SHP77 treated with DMSO at 0.1 percent for 48 hours (cell line): ENCODE measurements at places on chromosomes 6 and 20.
A peak's percentile ranks its signal among the peaks of the same experiment; 100 is the strongest.

DNA sequence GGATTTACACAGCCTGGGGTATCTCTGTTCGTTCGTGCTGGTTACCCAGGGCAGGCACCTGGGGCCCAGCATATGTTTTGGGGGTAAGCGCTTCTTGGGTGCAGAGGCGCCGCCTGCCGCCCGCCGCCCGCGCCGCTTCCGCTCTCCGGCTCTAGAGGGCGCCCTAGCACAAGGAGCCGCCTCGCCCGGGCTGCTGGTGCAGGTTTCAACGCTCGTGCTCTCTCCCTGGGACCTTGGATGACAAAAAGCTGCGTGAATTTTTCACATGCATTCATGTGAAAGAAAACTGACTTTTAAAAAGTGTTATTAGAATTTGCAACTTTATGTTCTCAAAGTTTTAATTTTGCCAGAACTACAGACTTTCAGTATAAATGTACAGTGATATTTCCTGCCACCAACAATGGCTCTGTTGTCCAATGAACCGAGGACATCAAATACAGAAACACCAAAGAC, 32.5 kb downstream of the PRR18 start:
- peak; percentile 24 for DNase-seq

DNA sequence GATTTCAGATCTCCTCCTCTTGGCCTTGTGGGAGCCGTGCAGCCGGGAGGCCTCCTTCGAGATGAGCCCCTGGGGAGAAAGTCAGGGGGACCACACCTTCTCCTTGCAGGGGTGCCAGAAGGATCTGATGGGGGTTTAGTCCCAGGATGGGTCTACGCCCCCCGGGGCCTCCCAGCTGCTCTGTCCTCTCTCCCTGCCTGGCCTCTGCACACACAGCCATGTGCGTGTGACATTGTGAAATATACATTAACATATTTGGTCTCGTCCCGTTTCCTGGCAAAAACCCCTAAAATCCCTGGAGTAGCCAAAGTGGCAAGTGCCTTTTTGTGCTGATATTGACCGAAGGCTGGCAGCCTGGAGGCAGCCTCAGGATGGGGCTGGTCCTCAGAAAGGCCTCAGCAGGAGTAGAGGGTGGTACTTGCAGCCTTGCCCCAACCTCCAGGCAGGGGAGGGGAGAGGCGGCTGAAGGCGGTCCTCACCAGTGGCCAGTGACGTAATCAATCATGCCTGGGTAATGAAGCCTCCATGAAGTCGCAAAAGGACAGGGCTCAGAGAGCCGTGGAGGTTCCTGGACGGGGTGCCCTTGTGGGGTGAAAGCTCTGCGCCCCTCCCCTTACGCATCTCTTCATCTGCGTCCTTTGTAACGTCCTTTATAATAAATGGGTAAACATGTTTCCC, 5.1 kb upstream of the HELZ2 start:
- DNase-seq: no peak

DNA sequence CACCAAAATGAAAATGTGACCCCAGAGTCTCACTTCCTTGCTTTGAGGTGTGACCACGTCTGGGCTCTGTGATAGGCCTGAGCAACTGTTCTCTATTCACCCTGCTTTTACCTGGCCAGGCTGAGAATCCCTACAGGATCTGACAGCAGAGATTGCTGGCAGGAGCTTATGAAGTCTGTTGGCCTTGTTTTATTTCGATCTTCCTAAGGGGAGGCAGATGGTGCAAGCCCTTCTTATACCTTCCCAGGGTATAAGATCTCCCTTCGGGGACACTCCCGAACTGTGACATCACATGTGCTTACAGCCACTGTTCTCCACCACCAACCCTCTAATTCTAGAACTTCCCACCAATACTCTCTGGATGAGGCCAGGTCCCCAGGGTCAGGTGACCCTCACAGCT, 26.8 kb downstream of the MYT1 start:
- no peak for DNase-seq

- DNase-seq: no peak
Measured at GRCh38 chr20:34316196-34316814, 13.2 kb upstream of the AHCY start.

DNA sequence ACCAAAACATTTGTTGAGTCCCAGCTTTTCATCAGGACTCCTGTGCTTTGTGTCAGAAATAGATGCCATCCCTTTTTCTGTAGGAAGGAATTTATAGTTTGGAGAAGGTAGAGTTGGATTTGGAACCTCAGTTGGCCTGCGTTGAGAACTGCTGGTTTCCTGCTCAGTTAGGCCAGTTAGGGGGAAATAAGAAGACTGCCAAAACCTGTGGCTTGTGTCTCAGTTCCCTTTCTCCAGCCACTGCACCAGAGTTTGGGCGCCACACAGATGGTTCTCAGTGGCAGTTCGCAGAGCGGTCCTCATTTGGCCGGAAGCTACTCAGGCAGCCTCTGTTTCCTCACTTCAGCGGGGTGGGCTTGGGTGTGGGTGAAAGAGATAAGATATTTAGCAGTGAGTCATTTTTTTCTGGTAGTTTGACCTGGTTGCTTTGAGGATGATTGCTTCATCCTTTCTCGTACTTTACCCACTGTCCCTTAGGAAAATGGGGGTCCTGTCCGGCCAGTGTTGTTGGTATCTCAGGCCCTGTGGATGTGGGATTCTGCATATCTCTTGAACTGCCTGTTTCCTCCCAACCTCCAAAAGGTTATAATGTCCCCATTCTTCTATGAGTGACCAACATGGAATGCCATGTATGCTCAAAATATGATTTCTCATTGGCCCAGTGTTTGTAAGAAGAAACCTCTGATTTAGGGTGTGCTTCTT, 53.7 kb downstream of the JARID2 start:
- no peak for DNase-seq

DNA sequence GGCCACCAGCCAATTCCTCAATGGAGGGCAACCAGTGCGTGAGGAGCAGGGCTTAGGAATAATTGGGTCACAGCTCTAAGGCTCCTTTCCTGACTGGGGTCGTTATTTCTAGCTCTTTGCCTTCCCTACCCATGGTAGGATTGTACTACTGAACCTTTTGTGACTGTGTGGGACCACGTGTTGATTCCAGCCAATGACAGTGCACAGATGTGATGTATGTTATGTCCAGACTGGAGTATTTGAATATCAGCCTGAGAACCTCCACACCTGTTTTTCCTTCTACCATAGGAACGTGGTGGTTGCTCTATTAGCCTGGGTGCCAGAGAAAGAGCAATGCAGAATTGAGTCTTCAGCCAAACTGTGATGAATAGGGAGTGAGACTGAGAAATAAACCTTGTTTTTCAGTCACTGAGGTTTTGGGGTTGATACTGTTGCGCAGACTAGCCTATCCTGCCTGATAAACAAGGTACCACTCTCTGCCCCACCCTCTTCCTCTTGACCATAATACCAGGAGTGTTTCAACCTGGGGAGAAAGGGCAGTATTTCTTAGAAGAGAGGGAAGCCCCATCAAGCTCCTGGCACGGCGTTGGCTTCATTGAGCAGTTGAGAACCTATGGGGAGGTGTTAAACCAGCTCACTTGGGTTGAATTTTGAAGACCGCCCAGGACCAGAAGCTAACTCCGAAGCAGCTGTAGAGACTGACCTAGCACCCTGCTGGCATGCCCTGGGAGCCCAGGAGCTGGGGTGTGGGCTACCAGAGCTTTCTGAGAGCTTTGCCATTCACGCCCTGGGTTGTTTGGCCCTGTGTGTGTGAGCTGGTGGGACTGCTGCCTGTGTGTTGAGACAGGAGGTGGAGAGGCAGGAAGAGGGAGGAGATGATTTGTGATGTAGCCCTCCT, 105.5 kb upstream of the BACH2 start:
- no peak for DNase-seq

DNA sequence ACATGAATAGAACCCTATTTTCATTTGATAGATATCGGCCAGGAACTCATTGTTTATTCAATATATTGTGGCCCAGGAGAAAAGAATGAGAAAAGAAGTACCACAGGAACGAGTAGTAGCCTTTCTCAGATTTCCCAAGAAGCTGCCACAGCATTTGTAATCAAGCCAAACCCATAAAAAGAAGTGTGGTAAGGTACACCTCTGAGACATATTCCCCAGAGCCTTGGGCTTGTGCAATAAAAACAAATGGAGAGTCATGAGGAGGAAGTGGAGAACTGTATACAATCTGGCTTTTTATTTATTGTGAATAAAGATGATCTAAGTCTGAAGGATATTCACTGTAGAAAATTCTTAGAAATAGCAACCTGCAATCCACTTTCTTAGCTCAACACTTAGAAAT, 36.7 kb downstream of the KIF6 start:
- DNase-seq: no peak

DNA sequence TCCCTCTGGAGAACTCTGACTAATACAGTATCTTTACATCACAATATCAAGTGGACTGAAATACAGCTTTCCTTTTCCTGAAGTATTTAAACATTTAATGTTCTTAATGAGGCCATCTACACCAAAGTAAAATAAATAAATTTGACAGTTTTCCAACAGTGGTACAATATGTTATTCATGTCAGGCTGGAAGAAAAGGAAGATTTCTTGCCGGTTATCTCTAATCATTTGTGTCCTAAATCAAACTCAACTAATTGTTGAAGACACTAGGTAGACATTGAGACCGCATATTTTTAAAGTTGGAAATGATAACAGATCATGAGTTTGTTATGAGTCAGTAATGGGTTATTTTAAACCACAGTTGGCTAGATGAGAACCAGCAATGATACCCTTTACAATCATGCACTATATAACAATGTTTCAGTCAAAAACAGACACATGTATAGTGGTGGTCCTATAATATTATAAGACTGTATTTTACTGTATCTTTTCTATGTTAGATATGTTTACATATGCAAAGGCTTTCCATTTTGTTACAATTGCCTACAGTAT, 241.6 kb downstream of the LMBRD1 start:
- DNase-seq: no peak

DNA sequence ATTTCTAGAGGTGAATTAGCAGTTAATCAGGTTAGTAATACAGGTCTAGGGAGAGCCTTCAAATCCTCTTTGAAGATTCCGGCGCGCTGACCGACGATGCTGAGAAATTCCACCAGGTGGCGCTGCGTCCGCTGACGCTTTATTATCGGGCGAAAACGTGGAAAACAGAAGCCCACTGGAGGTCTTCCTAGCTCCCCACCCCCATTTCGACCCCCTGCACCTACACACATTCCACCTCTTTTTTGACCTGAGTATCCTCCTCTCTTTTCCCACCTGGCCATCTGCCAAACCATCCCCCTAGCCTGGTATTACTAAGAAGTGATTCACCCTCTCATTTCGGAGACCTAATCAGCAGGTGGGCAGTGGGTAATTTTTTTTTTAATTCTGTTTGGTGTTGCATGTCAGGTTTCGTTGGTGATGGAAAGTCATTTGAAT, 65.4 kb upstream of the RIN2 start:
- peak; percentile 24 for DNase-seq

DNA sequence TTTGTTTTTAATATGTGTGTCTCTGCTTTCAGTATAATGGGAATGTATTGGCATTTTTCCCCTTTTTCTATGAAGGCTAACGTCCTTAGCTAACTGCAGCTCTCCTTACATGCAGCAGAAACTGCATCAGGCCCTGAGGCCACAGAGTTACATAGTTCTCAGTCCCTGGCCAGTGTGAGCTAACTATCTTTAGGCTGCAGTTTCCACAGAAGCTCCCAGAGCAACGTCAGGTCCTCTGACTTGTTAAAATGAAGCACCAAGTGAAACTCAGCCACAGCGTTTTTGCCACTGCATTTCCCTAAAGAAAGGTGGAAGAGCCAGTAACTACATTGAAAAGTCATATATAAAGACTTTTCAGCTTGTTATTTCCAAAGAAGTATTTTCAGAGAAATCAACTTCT, 244.7 kb downstream of the CBLN4 start:
- no peak for DNase-seq

DNA sequence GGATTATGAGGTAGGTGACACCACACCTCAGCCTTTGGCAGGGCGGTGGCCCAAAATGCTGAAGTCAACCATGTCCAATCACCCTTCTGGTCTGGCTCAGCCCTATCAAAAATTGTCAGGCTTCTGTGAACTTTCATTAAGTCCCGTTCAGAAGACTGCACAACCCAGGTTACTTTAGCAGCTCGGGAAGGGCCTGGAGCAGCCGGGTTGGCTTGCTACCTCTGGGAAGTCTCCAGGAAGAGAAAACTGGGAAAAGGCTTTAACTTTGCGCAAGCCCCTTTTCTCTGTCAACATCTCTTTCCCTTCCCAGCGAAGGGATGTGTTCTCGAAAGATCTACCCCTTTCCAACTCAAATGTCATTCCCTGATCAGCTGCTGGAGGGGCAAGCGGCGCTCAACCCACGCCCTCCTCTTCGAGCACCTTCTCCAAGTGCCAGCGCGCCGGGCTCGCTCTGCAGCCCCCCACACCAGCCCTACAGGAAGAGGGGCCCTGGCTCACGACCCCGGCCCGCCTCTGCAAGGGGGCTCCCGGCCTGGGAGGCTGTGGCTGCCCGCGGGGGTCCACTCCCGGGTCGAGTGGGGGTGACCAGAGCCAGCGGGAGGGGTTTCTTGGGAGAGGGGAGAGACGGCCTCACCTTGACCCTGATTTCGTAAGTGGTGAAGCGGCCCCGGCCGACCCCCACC, 573 bp downstream of the SNX3 start:
- DNase-seq: no peak

DNA sequence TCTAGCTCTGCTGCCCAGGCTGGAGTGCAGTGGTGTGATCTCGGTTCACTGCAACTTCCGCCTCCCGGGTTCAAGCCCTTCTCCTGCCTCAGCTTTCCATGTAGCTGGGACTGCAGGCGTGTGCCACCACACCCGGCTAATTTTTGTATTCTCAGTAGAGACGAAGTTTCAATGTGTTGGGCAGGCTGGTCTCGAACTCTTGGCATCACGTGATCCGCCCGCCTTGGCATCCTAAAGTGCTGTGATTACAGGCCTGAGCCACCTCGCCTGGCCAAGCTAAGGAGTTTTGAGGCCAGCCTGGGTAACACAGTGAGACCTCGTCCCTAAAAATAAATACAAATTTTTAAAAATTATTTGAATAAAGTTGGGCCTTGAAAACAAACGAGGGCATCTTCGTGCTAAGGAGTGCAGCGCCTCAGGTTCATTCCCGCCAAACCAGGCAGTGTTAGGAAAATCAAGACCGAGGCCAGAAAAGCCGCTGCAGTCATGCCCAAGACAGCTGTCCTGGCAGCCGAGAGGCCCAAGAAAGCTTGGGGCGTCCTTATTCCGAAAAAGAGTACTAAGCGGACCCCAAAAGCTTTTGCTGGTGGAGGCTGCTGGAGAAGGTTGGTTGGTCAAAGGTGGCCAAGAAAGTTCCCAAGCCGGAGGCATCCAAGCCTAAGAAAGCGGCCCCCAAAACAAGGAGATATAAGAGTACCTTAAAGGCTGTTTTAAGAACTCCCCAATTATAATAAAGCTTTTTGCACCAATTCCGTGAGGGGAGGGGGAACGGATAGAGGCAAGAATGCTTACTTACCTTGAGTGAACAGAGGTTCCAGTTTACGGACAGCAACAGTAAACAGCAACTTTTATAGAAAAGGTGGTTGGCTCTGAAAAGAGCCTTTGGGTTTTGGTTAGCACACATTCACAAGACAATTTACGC, 109.0 kb downstream of the HFE start:
- no peak for DNase-seq

DNA sequence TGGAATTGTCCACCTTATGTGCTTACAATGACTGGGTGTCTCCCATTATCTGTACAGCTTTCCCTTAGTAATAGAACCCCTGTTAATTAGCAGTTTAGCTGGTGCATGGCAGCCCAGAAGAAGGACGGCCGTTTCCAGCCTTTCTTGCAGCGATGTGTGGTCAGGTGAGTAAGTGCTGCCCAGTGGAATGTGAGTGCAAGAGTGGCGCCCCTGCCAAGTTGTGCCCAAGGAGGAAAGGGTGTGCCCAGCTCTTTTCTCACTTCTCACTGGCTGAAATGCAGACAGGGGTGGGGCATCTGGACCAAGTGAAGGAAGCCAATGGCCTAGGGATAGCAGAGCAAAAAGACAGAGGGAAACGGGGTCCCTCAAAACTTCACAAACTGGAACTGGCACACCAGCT, 296.8 kb downstream of the PREX1 start:
- DNase-seq: no peak
